Caco-2 (cell line): ENCODE measurements at places on chromosomes 2 and 18. TPM values are rescaled to one million over a fixed set of nuclear protein-coding genes. Genes with fewer than 3 reads are reported as not detected.
A peak's percentile ranks its signal among the peaks of the same experiment; 100 is the strongest.

The UBXN4 gene
- 98.1 and 99.3 TPM in 2 replicates for total RNA-seq

The PAIP2B gene
- 9.1 and 9.9 TPM in 2 replicates for total RNA-seq

The DHRS9 gene
- not detected in 2 replicates for total RNA-seq

The SULT1C2 gene
- total RNA-seq = 0.86 and 1.4 TPM in 2 replicates

The DTNA gene
- 10.0 and 10.4 TPM in 2 replicates for total RNA-seq

DNA sequence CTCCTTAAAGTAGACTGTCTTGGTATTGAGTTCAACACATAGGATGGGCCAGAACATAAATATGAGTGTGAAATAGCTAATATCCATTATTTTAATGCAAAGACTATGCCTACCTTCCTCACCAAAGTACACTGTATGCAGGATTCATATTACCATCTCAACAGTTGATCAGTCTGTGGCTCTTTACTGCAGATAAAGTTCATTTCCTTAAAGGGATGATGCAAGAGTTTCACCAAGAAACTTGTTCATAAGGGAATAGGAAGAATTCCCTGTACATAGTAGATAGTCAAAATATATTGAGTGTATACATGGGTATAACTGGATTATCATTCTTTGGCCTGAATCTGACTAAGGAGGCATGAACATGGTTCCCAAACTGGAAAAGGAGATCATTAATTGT, 35.0 kb downstream of the MARS2 start:
- DNase-seq = no peak
- H3K4me3 ChIP-seq = no peak overlapping the region
- no peak overlapping the region for H3K27ac ChIP-seq
- no peaks in the 10 kb centered on the region for H3K36me3 ChIP-seq

- DNase-seq = no peak
- H3K27ac ChIP-seq = no peak overlapping the region
- no peaks in the 10 kb centered on the region for H3K36me3 ChIP-seq
- no peak overlapping the region for H3K4me3 ChIP-seq
Measured at GRCh38 chr18:501406-501714, 859 bp upstream of the COLEC12 start.

GRCh38 chr2:96683972-96684820, 41.6 kb downstream of the FER1L5 start:
- H3K27me3 ChIP-seq = no peaks in the 10 kb centered on the region
- H3K27ac ChIP-seq = no peak overlapping the region
- peaks cover 20% of the 10 kb centered on the region for H3K4me1 ChIP-seq
- DNase-seq = no peak
- no peak overlapping the region for H3K4me3 ChIP-seq
- no peaks in the 10 kb centered on the region for H3K36me3 ChIP-seq

DNA sequence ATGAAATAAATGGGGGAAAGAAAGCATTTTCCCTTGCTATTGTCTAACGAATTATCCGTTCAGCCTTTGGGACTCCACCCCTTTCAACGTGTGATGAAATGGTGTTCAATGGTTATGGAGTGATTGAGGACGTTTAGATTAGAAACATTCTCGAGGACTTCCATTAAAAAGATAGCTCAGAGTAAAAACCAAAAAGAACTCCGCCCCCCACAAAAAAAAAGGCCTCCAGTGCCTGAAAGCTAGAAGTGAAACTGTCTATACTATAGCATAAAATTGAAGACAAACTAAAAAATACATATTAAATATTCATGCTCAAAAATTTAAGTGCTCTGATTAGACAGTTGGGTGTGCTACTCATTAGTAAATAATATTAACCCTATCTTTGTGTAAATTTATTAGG, 3.0 kb upstream of the ZNF516 start:
- DNase-seq = no peak
- H3K4me1 ChIP-seq = 0 out of 2 replicates have a peak, but pooled peaks cover 9% of the 10 kb centered on the region
- H3K27me3 ChIP-seq = no peaks in the 10 kb centered on the region

GRCh38 chr18:60329131-60329530, 43.4 kb downstream of the MC4R start:
- no peak overlapping the region for H3K27ac ChIP-seq
- H3K4me3 ChIP-seq = no peak overlapping the region
- H3K4me1 ChIP-seq = no peaks in the 10 kb centered on the region
- DNase-seq = no peak
- H3K36me3 ChIP-seq = no peaks in the 10 kb centered on the region
- H3K27me3 ChIP-seq = no peaks in the 10 kb centered on the region

GRCh38 chr2:226031647-226032501, 632.4 kb downstream of the NYAP2 start:
- H3K4me1 ChIP-seq = no peaks in the 10 kb centered on the region
- H3K4me3 ChIP-seq = peak overlapping the region; percentile 59
- no peaks in the 10 kb centered on the region for H3K27me3 ChIP-seq
- H3K36me3 ChIP-seq = no peaks in the 10 kb centered on the region
- DNase-seq = no peak

DNA sequence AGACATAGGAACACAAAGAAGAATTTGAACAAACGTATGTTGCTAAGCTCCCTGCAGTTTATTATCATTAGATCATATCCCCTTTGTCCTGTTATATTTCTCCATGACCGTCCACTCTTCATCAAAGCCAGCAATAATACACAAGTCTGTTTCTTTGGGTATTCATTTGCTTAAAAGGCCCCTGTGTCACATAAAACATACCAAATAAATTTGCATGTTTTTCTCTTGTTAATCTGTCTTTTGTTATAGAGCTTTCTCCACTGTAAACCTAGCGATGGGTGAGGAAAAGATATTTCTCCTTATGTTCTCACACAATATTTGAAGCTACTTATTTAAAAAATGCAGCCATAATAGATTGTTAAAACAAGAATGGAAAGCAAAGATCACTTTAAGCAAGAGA, 42.9 kb upstream of the REL start:
- DNase-seq = no peak
- H3K4me3 ChIP-seq = no peak overlapping the region
- no peaks in the 10 kb centered on the region for H3K27me3 ChIP-seq
- no peaks in the 10 kb centered on the region for H3K36me3 ChIP-seq
- no peak overlapping the region for H3K27ac ChIP-seq

GRCh38 chr18:8656232-8656631, 47.0 kb downstream of the RAB12 start:
- H3K36me3 ChIP-seq = no peaks in the 10 kb centered on the region
- H3K27me3 ChIP-seq = no peaks in the 10 kb centered on the region
- no peak overlapping the region for H3K4me3 ChIP-seq
- no peak overlapping the region for H3K27ac ChIP-seq
